ENCODE measurements at places on chromosomes 6 and 20.

GRCh38 chr6:108543175-108543940 lies 17.4 kb upstream of the FOXO3 start:
- DNase-seq, result no peak

GRCh38 chr6:82687855-82688254 lies 324.2 kb downstream of the TPBG start:
- DNase-seq, result peak; percentile 7

- no peak for DNase-seq
Observed at GRCh38 chr6:1137849-1138248, 174.0 kb upstream of the FOXQ1 start.

DNA sequence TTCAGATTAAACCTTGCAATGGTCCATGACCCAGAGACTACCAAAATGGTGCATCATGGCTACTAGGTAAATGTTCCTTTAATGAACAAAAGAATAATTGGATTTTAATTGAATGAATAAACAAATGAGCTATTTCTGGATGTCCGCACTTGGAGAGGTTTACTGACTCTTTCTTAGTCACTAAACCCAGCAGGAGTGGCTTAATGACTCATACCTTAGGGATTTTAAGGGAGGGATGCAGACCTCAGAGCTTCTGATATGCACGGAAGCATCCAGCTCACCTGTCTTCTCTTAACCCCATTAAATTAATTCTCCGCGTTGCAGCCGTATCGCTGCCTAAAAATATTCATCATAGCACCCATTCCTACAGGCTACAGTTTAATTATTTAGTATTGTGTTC lies 970.0 kb upstream of the SLC35B3 start:
- DNase-seq, result peak; percentile 78

GRCh38 chr6:89596056-89596455 lies 42.5 kb downstream of the LYRM2 start:
- no peak for DNase-seq

DNA sequence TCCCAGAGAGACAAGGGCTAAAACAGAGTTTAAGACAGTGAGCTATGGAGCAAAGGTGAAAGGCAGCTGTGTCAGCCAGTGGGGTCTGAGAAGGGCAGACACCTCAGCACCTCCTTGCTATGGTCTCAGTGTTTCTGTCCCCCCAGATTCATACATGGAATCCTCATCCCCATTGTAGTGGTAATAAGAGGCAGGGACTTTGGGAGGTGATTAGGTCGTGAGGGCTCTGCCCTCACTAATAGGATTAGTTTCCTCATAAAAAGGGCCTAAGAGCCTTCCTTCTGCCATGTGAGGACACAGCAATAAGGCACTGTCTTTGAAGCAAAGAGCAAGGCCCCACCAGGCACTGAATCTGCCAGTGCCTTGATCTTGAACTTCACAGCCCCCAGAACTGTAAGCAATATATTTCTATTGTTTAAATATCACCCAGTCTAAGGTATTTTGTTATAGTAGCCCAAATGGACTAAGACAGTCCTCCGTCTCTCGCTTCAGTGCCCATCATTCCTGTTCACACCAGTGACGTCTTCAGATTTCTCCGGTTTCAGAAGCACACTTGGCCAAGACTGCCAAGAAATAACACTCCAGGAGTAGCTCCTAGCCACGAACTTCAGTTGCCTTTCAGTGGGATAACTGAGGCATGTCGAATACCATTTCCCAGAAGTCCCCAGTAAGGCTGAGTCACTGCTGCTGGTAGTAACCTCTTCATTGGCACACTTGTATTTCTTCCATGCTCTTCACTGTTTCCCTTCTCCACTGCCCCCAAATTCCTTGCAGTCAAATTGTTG lies 32.8 kb downstream of the SLC13A3 start:
- DNase-seq, result no peak

GRCh38 chr6:159718634-159719033 lies 8.7 kb upstream of the WTAP start:
- no peak for DNase-seq

DNA sequence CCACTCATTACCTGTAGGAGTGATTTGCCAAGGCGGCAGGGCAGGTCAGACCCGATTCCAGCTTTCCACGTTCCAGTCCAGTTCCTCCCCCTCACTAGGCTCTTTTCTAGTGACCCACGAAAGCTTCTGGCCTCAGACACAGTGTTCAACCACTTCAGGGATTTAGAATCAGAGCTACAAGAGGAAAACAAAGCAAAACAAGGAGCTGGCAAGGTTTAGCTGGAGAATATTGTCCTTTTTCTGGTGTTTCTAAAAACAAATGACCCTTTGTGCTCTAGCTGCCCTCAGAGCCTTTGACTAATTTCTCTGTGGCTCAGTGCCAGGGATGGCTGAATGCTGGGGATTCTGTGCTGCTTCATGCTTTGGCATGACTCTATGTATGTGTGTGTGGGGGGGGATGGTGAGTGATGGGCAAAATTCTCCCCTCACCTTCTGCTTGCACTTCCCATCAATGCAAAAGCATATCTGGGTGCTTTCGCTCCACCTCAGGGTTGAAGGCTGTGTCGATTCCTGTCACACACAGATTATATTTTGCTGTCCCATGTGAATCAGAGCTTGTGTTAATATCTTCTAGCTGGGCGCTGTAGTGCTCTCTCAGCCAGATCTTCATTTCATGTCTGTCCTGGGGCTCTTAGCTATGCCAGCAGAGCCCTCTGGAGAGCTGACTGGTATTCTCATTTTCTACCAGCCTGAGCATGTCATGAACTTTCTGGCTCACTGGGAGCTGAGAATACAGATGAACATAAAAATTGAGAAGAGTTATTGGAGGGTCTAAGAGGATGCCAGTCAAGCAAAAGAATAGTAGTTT lies 19.3 kb upstream of the NEDD9 start:
- DNase-seq, result peak; percentile 82

GRCh38 chr6:43627008-43627825 lies 1.8 kb downstream of the GTPBP2 start:
- peak; percentile 90 for DNase-seq

DNA sequence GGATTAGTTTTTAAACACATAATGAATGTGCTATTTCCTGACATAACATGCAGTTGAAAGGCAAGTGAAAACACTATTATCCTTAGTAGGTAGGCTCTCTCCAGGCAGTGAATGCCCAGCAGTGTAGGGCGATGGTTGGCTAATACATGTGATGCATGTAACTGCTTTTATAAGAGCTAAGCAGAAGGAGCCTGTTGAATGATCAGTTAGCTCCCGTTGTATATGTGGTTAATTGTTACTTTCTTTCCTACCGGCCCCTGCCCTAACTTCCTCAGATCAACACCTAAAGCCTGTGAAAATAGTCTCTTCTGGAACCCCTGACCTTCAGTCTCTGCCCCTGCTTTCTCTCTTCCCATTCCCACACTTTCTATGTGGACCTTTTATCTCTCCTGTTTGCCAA lies 10.5 kb downstream of the SOX4 start:
- no peak for DNase-seq

DNA sequence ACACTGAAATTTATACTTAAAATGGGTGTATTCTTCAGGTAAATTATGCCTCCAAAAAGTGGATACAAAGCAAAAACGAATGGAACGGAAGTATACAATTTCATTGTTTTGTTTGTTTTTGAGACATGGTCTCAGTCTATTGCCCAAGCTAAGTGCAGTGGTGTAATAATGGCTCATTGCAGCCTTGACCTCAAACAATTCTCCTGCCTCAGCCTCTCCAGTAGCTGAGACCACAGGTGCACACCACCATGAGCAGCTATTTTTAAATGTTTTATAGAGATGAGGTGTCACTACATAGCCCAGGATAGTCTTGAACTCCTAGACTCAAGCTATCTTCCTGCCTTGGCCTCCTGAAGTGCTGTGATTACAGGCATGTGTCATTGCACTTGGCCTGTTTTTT lies 122.2 kb downstream of the MAN1A1 start:
- DNase-seq, result no peak

All from HT1080 (cell line).